ENCODE measurements at places on chromosomes 5 and 9. TPM values are rescaled to one million over a fixed set of nuclear protein-coding genes. Genes with fewer than 3 reads are reported as not detected.

DNA sequence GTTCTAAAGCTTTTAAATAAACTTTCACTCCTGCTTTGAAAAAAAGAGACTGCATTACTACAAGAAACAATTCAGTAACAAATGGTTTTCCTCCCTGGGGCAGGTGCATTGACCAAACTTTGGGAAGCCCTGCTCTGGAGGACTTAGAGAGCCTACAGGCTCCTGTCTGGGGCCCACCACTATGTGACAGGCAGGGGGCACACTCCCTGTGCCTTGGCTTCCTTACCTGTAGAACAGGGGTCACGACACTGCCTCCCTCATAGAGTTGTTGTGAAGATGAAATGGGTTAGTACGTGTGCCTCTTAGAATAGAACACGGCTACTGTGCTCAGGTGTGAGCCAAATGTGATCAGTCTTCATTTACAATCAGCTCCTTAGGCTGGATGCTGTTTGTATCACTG lies 130.1 kb downstream of the GPBP1 start:
- H3K27ac ChIP-seq, result no peak overlapping the region
- no peaks in the 10 kb centered on the region for H3K4me1 ChIP-seq
- DNase-seq, result no peak
- H3K36me3 ChIP-seq, result peaks cover 7% of the 10 kb centered on the region
- H3K27me3 ChIP-seq, result no peaks in the 10 kb centered on the region

GRCh38 chr9:96082516-96083232 lies 207.2 kb downstream of the ERCC6L2 start:
- no peak for DNase-seq
- no peak overlapping the region for H3K4me3 ChIP-seq
- H3K4me1 ChIP-seq, result peaks cover 12% of the 10 kb centered on the region
- H3K27ac ChIP-seq, result no peak overlapping the region
- peaks cover 19% of the 10 kb centered on the region for H3K27me3 ChIP-seq

DNA sequence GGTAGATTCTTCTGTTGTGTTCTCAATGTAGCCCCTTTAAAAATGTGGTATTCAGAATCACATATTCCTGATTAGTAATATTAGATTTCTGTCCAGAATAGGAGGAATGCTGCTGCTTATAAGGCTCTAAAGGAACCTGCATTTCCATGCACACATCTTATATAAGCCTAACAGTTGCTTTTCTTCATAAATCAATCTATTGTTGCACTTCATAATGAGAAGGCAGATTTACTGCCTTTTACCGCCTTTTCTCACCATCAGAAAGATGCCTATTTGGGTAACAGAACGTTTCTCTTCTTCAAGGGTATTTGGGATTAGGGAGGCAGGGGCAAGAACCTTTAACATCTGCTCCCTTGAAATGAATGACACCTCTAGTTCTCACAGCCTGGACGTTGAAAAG lies 243.4 kb downstream of the MLLT3 start:
- no peak for DNase-seq
- peaks cover 28% of the 10 kb centered on the region for H3K4me1 ChIP-seq
- no peak overlapping the region for H3K4me3 ChIP-seq
- no peak overlapping the region for H3K27ac ChIP-seq

Gene CER1
- not detected for total RNA-seq

- no peak overlapping the region for H3K27ac ChIP-seq
- no peaks in the 10 kb centered on the region for H3K36me3 ChIP-seq
- DNase-seq, result no peak
- H3K4me1 ChIP-seq, result no peaks in the 10 kb centered on the region
Measured at GRCh38 chr5:17917465-17917864, 283.2 kb downstream of the TAF11L14 start.

GRCh38 chr5:79133121-79133656 lies 21.6 kb downstream of the BHMT start:
- H3K27me3 ChIP-seq, result peaks cover 8% of the 10 kb centered on the region
- DNase-seq, result no peak
- no peaks in the 10 kb centered on the region for H3K36me3 ChIP-seq
- peaks cover 11% of the 10 kb centered on the region for H3K4me1 ChIP-seq

GRCh38 chr9:74729136-74729695 lies 158.5 kb downstream of the TRPM6 start:
- no peaks in the 10 kb centered on the region for H3K4me1 ChIP-seq
- DNase-seq, result no peak
- no peak overlapping the region for H3K27ac ChIP-seq
- H3K27me3 ChIP-seq, result no peaks in the 10 kb centered on the region
- no peaks in the 10 kb centered on the region for H3K36me3 ChIP-seq
- H3K4me3 ChIP-seq, result no peak overlapping the region

DNA sequence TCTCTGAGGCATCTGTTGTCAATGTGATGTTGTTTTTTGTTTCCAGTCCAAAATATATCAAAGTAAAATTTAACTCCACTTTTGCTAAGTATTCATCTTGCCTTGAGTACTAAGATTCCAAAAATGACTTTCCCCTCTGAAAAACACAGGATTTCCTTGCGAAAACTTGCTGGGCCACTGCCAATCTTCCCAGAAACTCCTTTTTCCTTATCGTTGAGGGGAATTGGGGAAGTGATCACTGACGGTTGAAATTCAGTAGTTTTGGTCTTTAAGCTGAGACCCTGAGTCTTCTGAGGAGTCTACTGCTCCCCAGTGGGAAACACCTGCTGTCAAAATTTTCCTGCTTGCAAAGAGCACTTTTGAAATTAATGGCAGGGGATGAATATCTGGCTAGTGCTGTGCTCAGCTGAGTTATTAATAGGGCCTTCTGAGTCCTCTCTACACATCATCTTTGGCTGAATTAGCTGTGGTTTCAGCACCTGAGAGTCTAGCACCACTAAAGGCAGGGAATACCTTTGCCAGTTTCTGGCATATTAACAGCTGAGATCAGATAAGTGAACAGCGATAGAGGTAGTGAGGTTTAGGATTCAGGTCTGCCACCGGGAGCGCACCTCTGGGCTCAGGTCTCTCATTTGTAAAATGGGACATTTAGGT lies 18.0 kb downstream of the TLR4 start:
- no peak overlapping the region for H3K4me3 ChIP-seq
- H3K36me3 ChIP-seq, result no peaks in the 10 kb centered on the region
- no peaks in the 10 kb centered on the region for H3K4me1 ChIP-seq
- peaks cover 14% of the 10 kb centered on the region for H3K27me3 ChIP-seq
- no peak overlapping the region for H3K27ac ChIP-seq
